Stimulated activated CD4-positive, alpha-beta T cell treated with anti-CD3 and anti-CD28 coated beads, Interleukin-12 subunit alpha, Interleukin-12 subunit beta, amount 100 ng/mL, for 24 hours (primary cell): ENCODE measurements at places on chromosomes 1 and 21.

- DNase-seq: no peak
Observed at GRCh38 chr21:45844181-45844580, 137.4 kb upstream of the COL6A1 start.

- DNase-seq: no peak
Observed at GRCh38 chr1:231206856-231207255, 34.2 kb upstream of the GNPAT start.

DNA sequence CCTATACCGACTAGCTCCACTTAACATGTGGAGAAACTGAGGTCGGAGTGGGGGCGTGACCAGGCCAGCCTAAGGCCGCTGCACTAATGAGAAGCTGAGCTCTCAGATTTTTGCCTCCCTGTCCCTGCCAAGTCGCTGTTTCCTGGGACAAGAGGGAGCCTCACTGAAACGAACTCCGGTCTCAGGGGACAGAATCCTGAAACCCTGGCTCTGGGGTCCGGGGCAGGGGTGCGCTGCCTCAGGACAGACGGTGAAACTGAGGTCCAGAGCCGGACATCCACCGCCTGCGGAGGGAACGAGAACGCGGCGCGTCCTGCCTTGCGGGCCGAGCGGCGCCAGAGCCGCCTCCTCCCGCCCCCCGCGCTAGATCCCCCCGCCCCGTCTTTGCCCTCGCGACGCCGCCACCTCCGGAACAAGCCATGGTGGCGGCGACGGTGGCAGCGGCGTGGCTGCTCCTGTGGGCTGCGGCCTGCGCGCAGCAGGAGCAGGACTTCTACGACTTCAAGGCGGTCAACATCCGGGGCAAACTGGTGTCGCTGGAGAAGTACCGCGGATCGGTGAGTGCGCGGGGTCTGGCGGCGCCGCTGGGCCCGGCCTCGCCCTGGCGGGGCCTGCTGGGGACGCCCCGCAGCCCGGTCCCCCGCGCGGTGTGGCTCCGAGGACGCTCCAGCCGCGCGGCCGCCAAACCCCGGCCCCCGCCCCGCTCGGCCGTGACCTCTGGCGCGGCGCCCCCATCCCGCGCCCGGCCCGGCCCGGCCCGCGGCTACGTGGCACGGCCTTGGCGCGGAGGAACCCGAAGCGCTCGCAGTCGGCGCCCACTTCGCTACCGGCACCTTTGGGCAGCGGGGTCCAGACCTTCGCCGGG lies at the start of gene GPX7:
Gene GPX7, plus strand, starts transcription at position 381 of the 865 bp plus-strand sequence. Its CDS starts 39 bp downstream, at position 420.
- peak; percentile 49 for DNase-seq

- peak; percentile 5 for DNase-seq
Observed at GRCh38 chr1:227449051-227449450, 114.3 kb upstream of the ZNF678 start.

DNA sequence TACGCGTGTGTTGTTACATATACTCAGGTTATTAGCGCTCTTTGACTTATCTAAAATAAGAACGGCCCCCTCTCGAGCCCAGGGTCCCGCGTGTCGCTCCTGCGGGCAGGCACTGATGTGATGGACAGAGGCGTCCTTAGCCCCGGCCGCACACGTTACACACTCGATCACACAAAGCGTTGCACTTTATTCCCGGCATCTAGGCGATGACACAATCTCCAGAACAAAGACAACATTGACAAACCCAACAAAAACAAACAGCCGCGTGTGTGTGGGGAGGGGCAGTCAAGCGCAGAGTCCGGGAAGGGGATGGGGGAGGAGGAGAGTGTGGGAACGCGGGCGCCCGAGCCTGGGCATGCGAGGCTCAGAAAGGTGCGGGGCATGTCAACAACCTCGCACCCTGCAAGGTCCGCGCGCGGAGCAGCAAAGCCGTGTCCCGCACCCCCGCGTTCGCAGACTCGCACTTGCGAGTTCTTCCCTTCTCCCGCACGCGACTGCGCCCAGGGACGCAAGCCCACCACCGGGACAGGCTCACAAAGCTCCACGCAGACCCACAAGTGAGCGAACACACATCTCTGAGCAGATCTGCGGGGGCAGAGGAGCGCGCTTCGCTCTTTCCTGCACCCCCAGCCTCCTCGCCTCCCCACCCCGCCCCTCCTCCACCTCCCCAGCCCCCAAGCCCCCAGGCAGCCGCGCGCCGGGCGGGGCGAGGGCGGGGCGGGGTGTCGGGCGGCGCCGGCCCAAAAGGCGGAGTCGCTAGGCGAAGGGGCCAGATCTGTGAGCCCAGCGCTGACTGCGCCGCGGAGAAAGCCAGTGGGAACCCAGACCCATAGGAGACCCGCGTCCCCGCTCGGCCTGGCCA lies at the start of gene EFNA1:
Gene EFNA1, plus strand, starts transcription at position 772 of the 862 bp plus-strand sequence. CDS start 102 bp downstream, outside the sequence.
- no peak for DNase-seq

- DNase-seq: no peak
Observed at GRCh38 chr1:173888749-173889148, 20.6 kb downstream of the ZBTB37 start.

DNA sequence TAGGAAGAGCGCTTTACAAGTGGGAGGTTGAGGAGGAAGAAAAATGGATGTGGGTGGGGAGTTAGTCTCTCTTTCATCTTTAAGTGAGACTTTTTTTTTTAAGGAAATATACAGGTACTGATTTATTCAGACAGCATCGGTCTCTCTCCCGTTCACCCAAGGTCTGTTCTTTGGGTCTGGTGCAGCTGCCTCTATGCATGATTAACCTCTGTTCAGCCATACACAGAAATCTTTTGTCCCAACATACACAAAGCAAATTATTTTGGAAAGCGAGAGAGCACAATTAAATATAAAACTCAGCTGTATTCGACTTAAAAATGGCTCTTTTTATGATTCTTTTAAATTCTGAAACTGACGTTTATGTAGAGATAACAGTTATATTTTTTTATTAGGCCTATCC lies 11.0 kb downstream of the PROX1 start:
- no peak for DNase-seq

DNA sequence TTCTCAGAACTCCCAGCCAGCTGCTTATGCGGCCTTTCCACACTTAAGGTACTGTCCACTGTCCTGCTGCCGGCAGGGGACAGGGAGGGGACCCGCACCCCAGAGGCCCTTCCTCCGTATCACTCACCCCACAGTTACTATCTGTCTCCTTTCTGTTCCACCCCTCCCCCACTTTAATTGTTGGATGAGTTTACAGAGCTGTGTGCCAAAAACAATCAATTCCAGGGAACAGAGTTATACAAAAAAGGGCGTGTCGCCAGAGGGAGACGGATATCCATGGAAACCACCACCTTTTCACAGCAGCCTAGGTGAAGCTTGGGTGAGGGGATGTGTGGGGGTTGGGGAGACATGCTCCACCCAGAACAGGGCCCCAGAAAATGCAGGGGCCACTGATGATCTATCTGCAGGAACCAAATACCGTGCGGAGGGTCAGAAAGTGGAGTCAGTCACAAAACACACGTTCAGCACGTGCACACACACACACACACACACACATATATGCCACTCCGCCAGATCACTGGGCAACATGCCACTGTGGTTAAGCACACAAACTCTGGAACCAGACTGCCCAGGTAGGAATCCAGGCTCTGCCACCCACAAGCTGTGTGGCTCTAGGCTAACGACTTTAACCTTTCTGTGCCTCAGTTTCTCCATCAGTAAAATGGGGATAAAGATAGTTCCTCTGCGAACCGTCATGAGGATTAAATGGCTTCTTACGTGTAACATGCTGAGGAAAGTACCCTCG lies 30.5 kb downstream of the CASZ1 start:
- no peak for DNase-seq

DNA sequence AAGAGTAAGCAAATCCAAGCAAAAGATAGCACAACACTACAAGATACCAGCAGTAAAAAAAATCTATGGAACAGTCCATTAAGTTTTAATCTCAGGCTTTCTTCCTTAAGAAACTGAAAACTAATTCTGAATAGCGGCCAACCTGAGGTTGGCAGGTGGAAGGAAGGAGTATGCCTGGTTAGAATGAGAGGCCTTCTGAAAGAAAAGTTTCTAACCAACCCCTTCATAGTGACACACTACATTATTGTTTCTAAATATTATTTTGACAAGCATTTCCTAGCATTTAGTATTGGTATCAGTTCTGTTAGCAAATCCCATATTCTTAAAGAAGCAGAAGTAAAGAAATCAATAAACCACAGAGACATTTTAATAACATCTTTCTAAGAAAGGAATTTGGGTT lies 205.7 kb upstream of the PTBP2 start:
- DNase-seq: no peak

DNA sequence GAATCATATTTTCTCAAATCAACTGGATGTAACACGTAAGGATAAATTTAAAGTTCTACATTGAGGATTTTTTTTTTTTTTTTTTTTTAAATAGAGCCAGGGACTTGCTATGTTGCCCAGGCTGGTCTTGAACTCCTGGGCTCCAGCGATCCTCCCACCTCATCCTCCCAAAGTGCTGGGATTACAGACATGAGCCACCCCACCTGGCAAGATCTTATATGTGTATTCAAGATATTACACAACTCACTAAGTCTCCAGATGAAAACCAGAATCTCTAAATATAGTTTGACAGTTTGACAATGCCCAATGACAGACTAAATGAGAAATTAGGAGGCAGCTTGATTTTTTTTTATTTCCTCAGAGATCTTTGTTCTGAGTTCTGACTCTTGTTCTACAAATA lies 6.8 kb downstream of the YY1AP1 start:
- DNase-seq: no peak

GRCh38 chr1:154759196-154759595 lies 110.9 kb downstream of the KCNN3 start:
- peak; percentile 71 for DNase-seq

DNA sequence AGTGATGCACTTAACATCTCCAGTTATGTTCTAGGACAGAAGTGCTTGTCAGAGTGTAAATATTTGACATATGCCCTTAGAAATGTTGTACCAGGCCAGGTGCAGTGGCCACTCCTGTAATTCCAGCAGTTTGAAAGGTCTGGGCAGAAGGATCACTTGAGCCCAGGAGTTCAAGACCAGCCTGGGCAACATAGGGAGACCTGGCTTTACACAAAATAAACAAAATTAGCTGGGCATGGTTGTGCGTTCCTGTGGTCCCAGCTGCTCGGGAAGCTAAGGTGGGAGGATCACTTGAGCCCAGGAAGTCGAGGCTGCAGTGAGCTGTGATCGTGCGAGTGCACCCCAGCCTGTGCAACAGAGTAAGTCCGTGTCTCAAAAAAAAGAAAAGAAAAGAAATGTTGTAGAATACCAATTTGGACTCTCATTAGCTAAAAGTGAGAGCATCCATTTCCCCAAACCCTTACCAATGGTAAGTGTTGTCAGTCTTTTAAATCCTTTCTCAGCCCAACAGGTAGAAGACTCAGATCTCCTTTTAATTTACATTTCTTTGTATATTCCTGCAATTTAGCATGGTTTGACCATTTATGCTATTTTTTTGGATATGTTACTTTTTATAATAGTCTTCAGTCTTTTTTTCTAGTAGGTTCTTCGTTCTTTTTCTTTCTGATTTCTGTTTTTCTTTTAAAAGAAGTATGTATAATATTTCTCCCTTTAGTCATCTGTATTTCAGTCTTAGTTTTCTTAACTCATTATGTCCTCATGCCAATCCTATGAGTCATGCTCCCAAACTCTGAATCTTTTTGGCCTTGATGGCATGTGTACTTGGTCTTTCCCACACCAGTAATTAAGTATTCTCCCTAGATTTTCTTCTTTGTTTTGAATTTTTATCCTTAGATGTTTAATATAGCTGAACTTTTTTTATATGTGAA lies 74.4 kb downstream of the CAMTA1 start:
- no peak for DNase-seq

DNA sequence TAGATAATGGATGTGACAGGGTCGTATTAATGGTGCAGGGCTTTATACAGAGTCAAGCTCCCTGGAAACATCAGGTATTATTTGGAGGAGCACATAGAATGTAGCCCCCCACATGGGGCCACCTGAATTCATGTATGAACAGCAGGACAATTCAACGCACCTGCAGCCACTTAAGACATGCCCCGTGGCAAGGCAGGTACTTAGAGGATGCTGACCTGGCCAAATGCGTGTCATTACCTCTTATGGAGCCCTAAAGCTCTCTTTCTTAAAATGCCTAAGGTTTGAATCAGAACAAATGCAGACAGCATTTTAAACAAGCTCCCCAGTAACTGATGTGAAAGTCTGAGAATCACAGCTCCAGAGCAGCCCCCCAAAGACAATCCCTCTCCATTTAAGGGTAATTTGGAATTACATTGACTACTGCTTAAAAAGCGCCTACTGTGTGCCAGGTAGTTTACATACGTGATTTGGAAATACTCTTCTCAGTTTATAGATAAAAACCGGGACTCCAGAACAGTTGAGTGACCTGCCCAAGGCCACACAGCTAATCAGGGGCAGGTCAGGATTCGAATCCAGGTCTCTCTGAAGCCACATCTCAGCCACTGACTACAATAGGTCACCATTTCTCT lies 71.0 kb upstream of the KLHDC7A start:
- DNase-seq: no peak

GRCh38 chr1:5585256-5585655 lies 407.0 kb downstream of the NPHP4 start:
- no peak for DNase-seq

DNA sequence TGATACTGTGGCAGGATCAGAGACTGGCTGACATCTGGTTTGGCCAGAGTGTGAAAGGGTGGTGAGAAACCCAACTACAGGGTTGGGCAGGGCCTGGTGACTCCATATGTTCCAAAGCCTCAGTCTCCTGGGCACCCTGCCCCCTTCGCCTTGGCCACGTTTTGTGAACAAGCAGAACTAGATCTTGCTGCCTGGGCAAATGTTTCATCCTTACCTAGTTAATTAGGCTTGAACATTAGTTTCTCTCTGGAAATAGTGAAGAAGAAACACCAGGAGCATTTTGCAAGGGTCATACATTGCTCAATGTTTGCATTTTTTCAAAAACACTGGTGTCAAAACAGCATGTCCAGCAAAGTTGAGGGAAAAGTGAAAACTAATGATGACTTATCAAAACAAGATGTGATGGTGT lies 60.5 kb downstream of the MAP3K7CL start:
- no peak for DNase-seq

DNA sequence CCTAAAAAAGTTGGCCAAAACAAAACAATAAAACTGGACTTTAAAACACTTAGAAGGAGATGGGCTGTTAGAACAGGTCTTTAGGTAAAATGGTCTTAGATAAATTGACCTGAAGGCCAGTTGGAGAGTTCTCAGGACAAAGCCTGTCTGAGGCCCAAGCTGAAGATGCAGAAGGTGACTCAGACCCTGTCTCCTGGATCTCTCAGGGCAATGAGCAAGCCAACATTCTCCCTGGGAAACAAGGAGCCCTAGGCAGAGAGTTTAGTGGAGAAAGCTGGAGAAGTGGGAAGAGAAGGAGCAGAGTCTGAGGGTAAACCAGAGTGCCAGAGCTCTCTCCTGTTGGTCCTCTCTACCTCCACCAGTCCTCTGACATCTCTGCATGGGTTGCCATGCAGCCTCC lies 70.1 kb downstream of the FCRL5 start:
- no peak for DNase-seq

DNA sequence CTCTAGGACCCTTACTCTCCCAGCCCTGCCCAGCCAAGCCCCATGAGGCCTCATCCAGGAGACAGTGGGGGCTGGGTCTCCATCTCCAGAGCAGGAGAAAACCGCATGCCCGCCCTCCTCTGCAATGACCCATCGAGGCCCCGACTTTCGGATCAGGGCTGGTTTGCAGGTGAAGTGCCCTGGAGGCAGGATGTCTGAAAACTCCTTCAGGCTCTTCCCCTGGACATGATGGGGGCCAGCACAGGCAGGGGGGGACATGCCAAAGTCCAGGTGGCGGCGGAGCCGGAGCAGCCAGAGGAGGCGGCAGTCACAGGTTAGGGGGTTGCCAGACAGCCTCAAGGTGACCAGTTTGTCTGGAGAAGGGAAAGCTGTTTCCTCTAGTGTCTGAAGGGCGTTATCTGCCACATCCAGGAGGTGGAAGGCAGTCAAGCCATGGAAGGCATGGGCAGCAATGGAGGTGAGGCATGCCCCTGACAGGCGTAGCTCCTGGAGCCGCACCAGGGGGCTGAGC lies 3.9 kb downstream of the LINGO4 start:
- DNase-seq: no peak

GRCh38 chr1:6149597-6149996 lies 30.5 kb downstream of the CHD5 start:
- DNase-seq: no peak
